ENCODE measurements at places on chromosomes 1 and 21. TPM values are rescaled to one million over a fixed set of nuclear protein-coding genes. Genes with fewer than 3 reads are reported as not detected.

Gene GJA8
- not detected for total RNA-seq

Gene SELP
- total RNA-seq = 4.2 TPM

Gene LCE1F
- total RNA-seq = not detected

Gene LRRC3
- 17.9 TPM for total RNA-seq

Gene FCMR
- total RNA-seq = 5.6 TPM

Gene INSRR
- not detected for total RNA-seq

Gene AGT
- total RNA-seq = 1.0 TPM

Gene CRABP2
- total RNA-seq = 1.2 TPM

Gene SLAMF7
- 6.4 TPM for total RNA-seq

Gene TMOD4
- 1.0 TPM for total RNA-seq

Gene CREB3L4
- total RNA-seq = 23.0 TPM

Gene MAEL
- total RNA-seq = not detected

Gene KRTAP21-2
- not detected for total RNA-seq

Gene TMEM82
- 16.8 TPM for total RNA-seq

Gene IGSF3
- 35.4 TPM for total RNA-seq

Gene PRKAA2
- total RNA-seq = 2.4 TPM

Gene LRRC39
- 0.34 TPM for total RNA-seq

Gene TRIM46
- total RNA-seq = 0.26 TPM

Gene SLAMF8
- 1.7 TPM for total RNA-seq

Gene PDXK
- total RNA-seq = 113 TPM

Gene FCAMR
- 0.98 TPM for total RNA-seq

Gene GBP7
- 0.12 TPM for total RNA-seq

Gene FLG2
- not detected for total RNA-seq

Gene PRRX1
- 3.9 TPM for total RNA-seq

Gene ANKRD35
- total RNA-seq = 0.26 TPM

Gene TENT5C
- total RNA-seq = 37.4 TPM

Gene GNAT2
- not detected for total RNA-seq

Gene CRYBG2
- total RNA-seq = 19.6 TPM

Gene RNF223
- total RNA-seq = 7.5 TPM

Gene OR2T4
- not detected for total RNA-seq

Gene FHL3
- total RNA-seq = 2.0 TPM

Gene OR2M3
- total RNA-seq = not detected

Gene LPAR3
- 2.5 TPM for total RNA-seq

Gene MARK1
- 1.4 TPM for total RNA-seq

Gene ELF3
- total RNA-seq = 623 TPM

Gene CYP4A22
- total RNA-seq = not detected

Gene DCDC2B
- total RNA-seq = not detected

Gene DHCR24
- total RNA-seq = 197 TPM

Gene AVPR1B
- total RNA-seq = 0.72 TPM

Gene CNIH3
- 1.0 TPM for total RNA-seq

Gene LHX8
- not detected for total RNA-seq

Gene TNFRSF9
- 0.51 TPM for total RNA-seq

Gene CAMK1G
- not detected for total RNA-seq
